Stimulated activated CD4-positive, alpha-beta T cell treated with anti-CD3 and anti-CD28 coated beads, Interleukin-1b, Interleukin-23, amount 100 ng/mL, for 1 hour (primary cell): ENCODE measurements at places on chromosomes 6 and 20.

DNA sequence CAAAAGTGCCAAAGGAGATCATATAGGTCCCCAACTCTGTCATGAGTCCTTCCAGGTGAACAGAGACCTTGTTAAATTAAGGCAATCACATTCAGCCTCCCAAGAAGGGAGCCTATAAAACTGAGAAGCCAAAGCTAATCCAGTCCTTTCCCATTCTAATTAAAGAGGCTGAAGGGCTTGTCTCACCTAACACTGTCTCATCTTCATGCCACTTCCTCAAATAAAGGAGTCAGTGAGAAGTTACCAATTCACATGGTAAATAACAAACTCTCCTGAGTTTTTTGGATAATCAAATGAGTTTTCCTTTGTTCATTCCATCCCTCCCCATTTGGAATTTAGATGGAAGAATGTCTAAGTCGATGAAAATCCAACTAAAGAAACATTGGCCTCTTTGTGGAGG, 242.8 kb downstream of the UST start:
- DNase-seq: no peak

- no peak for DNase-seq
Measured at GRCh38 chr6:135831016-135831415, 20.5 kb upstream of the PDE7B start.

GRCh38 chr6:26258212-26258977, 106.6 kb upstream of the BTN3A2 start:
- no peak for DNase-seq

DNA sequence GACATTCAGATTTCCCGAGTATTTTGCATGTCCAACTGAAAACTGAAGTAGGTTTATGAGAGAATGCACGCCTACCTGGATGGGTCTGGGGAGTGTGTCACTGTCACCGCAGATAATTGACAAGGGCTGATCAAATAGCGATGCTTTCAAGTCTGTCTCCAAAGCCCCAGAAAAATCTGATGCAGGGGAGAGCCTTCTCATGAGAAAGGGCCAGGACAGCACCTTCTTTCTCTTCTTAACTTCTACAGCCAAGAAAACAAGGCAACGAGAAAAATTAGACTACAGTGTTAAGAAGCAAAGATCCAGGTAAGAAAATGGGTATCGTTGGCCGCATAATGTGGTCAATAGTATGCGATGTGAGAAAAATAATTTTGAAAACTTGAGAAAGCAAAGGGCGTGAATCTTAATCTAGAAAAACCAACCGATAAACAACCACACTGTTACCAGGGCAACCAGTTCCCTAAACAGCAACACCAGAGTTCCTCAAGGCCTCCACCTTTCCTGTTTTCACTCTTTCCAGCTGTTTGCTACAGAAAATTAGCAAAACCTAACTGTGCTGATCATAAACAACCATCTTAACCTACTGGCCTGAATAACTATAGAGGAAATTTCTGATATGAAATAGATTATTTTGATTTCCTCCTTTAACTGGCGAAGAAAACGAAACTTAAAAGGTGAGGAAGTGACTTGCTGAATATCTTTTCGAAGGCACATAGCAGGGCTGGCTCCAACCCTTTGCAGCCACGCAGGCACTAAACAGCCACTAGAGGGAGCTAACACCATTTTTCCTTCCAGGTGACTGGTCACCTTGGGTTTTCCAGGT, 2.6 kb downstream of the TAGAP start:
- no peak for DNase-seq

- DNase-seq: no peak
Measured at GRCh38 chr6:164795056-164795815, 514.2 kb downstream of the C6orf118 start.

- no peak for DNase-seq
Measured at GRCh38 chr20:38238829-38239228, 21.7 kb downstream of the KIAA1755 start.

DNA sequence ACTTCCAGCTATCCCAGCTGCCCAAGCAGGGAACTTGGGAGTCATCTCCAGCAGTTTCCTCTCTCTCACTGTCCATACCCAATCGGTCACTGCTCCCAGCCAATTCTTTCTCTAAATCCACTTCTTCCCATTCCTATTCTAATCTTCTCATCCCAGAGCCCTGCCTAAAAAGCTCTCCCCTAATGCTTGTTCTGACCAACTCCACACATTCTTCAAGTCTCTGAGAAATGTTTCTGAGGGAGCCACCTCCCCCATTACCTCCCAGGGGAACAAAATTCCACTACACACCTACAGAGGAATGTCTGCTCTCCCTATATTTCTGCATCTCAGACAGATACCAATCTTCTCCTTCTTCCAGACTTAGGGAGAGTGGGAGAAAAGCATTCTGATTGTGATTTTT, 14.0 kb downstream of the SLC17A4 start:
- DNase-seq: no peak

DNA sequence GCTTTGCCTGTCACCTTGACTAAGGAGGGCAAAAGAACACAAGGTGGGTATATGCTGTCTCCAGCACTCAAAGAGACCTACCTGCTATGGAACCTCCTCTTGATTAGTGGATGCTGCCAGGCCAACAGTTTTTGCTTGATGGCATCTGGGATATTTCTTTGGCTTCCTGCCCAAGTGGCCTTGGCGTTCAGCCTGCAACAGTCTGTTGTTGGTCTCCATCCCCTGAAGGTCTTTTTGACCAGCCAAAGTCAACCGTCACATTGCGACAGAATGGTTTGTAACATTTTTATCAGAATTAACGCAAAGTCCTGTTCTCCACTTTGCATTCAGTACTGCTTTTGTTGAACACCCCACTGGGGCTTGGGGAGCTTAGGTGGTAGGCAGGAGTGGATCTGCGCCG, 37.1 kb downstream of the SERPINB1 start:
- DNase-seq: no peak

DNA sequence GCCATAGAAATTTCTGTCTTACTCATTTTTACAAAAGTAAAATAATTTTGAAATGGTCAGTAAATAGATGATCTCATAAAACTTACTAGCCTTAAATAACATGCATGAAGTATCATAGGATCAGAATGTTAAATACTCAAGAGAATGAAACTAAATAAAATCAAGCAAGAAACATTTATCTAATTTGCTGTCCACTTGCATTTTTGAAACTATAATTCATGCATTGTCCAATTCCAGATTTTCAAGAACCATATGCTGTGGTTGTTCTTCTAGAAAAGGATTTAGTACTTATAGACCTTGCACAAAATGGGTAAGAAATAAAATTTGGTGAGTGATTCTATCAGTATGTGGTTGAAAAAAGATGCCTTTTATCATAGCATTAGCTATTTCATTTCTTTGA, 107.0 kb downstream of the STXBP5 start:
- no peak for DNase-seq

GRCh38 chr6:167329014-167329413, 4.1 kb downstream of the TTLL2 start:
- DNase-seq: no peak

DNA sequence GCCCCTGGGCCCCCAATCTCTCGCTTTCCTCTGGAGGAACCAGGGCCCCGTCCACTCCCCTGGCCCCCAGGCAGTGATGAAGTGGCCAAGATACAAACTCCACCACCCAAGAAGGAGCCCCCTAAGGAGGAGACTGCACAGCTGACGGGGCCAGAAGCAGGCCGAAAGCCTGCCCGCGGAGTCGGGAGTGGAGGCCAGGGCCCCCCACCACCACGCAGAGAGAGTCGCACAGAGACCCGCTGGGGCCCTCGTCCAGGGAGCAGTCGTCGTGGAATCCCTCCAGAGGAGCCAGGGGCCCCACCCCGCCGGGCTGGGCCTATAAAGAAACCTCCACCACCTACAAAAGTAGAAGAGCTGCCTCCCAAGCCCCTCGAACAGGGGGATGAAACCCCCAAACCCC, 10.7 kb downstream of the PRRC2A start:
- DNase-seq: no peak

- no peak for DNase-seq
Measured at GRCh38 chr6:20487669-20488375, 46.4 kb upstream of the CDKAL1 start.

- no peak for DNase-seq
Measured at GRCh38 chr6:92840246-92840930, 579.0 kb downstream of the EPHA7 start.
